H7 (cell line): ENCODE measurements at places on chromosomes 12 and 14. TPM values are rescaled to one million over a fixed set of nuclear protein-coding genes. Genes with fewer than 3 reads are reported as not detected.

The RHEBL1 gene
- 5.5 and 7.1 TPM in 2 replicates for total RNA-seq

GRCh38 chr14:54737132-54737711 lies 165.4 kb downstream of the GCH1 start:
- DNase-seq = no peak

DNA sequence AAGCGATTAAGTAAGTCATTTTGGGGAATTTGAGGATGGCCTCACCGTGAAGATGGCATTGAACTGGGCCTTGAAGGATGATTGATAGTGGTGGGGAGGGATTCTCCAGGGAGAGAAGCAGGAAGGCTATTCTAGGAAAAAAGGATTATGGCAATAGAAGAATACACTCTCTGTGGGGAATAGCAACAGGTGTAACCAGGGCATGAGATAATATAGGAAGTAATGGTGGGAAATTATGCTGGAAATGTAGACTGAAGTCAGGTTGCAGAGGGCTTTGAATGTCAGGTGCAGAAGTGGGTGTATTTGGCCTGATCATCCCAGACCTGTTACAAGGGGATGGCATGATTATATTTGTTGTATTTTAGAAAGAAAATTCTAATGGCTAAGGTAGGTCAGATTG lies 4.6 kb upstream of the ANO4 start:
- DNase-seq = no peak

GRCh38 chr12:74781991-74782485 lies 244.4 kb downstream of the ATXN7L3B start:
- DNase-seq = no peak

DNA sequence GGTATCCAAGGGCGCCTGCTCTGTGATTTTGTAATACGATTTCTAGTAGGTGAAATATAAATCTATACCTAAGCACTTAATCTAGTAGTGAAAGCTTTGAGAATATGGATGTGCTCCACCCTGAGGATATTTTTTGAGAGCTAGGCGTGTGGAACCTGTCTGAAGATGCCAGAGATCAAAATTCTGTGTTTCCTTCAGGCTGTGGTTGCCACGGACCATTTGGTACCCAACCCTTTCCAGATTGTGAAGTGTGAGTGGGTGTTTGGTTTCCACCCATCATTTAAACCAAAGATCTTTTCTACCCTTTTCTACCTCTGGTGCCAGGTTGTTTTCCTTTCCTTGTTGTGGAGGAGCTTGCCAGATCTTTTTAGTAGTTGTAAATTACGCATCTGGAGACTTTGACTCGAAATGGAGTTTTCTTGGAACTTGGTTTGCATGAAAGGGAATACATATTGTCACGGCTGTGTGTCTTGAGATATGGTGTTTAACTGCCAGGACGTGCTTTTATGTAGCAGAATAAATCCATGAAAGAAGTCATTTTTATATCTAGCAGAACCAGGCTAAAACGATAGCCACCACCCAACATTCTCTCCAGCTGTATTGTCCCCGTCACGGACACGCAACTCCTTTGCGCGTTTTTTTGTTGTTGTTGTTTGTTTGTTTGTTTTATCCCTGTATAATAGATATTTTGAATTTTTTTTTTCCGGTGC lies 2.2 kb downstream of the LRFN5 start:
- no peak for DNase-seq
